Activated T-helper 2 cell treated with anti-CD3 and anti-CD28 coated beads, Interferon-gamma antibody, Interleukin-2, Interleukin-4, amounts not matched to agents 10 μg/mL and 5 μg/mL and 100 μg/mL, durations not matched to agents 14 hours and 24 hours and 36 hours (primary cell): ENCODE measurements at places on chromosomes 12 and 14. TPM values are rescaled to one million over a fixed set of nuclear protein-coding genes. Genes with fewer than 3 reads are reported as not detected.

DNA sequence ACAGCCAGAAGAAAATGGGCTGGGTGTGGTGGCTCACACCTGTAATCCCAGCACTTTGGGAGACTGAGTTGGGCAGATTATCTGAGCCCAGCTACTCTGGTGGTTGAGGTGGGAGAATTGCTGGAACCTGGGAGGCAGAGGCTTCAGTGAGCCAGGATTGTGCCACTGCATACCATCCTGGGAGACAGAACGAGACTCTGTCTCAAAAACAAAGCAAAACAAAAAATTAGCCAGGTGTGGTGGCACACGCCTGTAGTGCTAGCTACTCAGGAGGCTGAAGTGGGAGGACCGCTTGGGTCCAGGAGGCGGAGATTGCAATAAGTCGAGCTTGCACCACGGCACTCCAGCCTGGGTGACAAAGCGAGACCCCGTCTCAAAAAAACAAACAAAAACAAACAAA is 3.8 kb upstream of the EMP1 start:
- no peak for DNase-seq

GRCh38 chr12:110538869-110539622 is 36.9 kb downstream of the RAD9B start:
- no peak for DNase-seq

GRCh38 chr12:112375105-112375504 is 7.1 kb downstream of the HECTD4 start:
- DNase-seq, result no peak

Gene BCL2L2
- 9.3 and 10.1 TPM in 2 replicates for total RNA-seq

DNA sequence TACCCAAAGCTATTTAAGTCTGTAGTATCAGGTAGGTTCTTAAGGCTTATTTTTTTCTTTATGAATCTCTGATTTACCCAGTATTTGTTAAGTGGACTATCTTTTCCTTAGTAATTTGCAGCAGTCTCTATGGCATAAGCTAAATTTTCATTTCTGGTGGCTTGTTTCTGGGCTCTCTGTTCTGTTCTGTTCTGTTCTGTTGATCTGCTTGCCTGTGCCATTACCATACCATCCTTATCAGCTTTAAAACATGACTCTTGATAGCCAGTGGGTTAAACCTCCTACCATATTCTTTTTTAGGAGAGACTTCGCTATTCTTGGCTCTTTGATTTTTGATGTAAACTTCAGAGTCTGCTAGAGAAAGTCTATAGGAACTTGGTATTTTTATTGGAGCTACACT is 46.8 kb downstream of the PCNX1 start:
- DNase-seq, result no peak

DNA sequence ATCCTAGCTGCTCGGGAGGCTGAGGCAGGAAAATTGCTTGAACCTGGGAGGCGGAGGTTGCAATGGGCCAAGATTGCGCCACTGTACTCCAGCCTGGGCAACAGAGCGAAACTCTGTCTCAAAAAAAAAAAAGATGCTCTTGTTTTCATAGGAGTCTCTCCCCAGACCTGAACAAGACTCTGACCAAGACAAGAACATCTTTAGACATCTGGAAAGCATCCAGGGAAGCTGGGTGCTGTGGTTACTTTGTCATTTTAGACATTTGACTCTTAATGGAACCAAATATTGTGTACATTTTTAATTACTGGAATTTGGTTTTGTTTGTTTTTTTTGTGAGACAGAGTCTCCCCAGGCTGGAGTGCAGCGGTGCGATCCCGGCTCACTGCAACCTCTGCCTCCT is 21.1 kb upstream of the ATF1 start:
- no peak for DNase-seq

GRCh38 chr12:75909714-75910656 is 121.6 kb downstream of the PHLDA1 start:
- no peak for DNase-seq

- DNase-seq, result no peak
Measured at GRCh38 chr14:92690171-92691011, 58.0 kb downstream of the LGMN start.

- no peak for DNase-seq
Measured at GRCh38 chr12:129614221-129614885, 289.5 kb downstream of the TMEM132D start.

Gene PROX2
- 0.05 and 0.34 TPM in 2 replicates for total RNA-seq

- DNase-seq, result no peak
Measured at GRCh38 chr12:20625531-20625930, 69.6 kb upstream of the SLCO1C1 start.

Gene HPD
- total RNA-seq, result not detected in 2 replicates

- DNase-seq, result no peak
Measured at GRCh38 chr12:120466560-120467315, 2.8 kb downstream of the SRSF9 start.

GRCh38 chr12:75756771-75757170 is 245.4 kb upstream of the KRR1 start:
- no peak for DNase-seq

DNA sequence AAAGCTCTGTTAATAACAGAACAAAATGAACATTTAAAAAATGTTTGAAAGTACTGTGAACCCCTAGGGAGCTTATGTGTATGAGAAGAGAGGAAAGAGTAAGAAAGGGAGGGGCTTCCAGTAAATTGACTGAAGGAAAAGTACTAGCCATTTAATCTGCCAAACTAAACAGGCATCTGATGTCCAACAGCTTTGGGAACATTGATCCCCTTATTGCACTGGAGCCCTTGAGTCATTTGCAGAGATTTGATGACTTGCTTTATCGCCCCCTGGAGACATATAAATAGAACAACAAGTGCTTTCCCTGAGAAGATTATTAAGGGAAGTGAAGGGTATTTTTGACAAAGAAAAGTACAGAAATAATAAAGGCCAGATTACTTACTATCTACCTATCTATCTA is 319.3 kb upstream of the NOVA1 start:
- DNase-seq, result no peak

Gene SLC22A17
- total RNA-seq, result 2.9 and 3.2 TPM in 2 replicates

Gene ZDHHC22
- total RNA-seq, result not detected in 2 replicates

DNA sequence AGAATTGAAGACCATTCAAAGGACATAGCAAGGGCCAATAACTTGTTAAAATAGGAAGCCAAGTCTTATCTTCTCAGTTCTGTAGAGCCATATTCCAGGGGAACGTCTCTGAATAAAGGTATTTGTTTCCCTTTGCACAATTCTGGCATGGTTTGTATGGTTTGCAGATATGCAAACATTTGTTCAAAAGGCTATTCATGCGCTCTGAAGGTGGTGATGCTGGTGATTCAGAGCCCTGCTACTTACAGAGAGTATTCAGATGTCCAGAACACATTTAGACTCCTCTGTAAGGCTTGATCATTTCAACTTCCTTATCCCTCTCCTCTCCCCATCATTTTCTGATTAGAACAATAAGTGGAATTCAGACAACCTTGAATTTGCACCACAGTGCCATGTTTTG is 35.9 kb downstream of the SLC4A8 start:
- DNase-seq, result no peak

- DNase-seq, result no peak
Measured at GRCh38 chr12:56616925-56617324, 13.2 kb downstream of the BAZ2A start.

DNA sequence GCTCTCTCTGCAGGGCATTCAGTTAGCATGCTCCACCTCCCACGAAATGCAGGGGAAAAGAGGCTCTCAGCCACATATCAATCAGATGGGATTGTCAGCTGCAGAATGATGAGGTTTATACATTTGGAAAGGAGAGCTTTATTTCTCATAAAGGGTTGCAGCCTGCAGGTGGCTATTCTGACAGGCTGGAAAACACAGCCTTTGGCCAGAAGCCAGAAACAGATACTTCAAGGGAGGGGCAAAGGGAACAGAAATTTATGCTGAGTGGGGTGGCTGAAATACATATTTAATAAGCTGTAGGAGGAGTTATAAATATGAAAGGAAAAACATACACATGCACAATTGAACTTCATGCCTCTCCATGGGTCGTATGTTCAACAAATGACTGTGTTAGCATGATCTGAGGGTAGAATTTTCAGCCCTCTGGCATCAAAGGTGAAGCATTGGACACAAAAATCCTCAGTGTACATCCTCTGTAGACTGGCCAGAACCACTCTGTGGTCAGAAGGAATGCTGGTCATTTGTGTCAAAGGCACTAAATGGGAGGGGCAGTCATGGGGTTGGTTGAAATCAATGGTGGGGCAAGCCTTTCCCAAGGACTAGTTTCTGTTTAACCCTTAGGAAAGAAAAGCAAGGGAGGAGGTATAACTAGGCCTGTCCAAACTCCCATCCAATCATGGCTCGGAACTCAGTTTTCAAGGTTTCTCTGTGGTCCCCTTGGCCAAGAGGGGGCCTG is 62.4 kb downstream of the TMX1 start:
- no peak for DNase-seq

DNA sequence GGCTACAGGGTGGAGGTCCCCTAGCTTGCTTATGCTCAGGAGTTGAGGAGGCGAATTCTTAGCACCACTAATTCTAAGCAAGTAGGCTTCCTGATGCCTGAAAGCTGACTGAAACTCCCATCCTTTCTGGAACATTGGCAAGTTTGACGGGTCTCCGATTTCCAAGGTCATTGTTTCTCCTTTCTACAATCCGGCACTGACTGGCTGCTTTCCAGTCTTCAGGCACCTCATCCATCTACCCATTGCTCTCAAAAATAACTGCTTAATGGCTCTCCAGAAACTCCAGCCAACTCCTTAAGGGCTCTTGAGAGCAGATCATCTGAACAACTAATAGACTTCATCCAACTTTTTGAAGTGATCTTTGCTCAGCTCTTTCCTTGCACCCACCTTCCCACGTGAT is 13.3 kb downstream of the REM2 start:
- DNase-seq, result no peak

DNA sequence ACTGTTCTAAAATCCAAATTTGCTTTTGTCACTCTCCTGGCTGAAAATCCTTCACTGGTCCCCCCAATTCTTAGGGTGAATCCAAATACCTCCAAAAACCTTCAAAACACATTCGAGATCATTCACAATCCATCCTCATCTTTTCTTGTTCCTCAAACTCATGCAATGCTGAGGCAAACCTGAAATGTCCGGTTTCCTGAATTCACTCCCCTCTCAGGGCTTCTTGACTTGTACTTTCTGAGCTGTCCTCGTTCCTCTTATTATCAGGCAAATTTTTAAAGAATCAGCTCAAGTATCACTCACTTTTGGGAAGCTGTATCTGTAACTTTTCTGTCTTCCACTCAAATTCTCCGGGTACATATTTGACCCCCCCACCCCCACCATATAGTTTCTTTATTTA is 84.9 kb upstream of the DUSP6 start:
- DNase-seq, result no peak
